ENCODE measurements at places on chromosomes 12 and 14.

DNA sequence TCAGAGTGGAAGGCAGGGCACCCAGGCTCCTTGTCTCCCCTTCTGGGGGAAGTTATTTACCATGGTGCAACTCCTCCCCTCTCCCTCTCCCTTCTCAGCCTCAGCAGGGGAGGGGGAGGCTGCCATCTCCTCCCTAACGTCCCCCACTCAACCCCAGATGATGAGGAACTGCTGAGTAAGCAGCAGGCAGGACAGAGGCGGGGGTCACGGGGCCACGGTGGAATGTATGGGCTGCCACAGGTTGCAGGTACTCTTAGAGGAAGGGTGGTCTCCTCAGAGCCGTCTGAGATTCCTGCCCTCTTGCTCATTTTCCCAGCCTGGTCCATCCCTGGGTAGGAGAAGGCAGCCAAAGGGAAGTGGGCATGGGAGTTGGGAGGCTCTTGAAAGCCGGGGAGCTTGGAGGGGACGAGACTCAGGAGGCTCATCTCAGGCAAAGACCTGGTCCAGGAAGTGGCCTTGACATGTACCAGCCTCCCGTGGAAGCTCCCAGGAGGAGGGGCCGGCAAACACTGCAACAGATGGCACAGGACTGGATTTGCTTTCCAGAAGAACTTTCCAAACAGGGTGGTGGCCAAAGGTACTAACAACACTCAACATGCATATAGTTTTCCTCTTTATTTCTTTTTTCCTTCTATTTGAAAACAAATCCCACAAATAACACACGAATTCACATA is 19.0 kb downstream of the RIN3 start:
- DNase-seq, result no peak

GRCh38 chr14:75648066-75648838 is 12.4 kb downstream of the ERG28 start:
- DNase-seq, result peak; percentile 48

DNA sequence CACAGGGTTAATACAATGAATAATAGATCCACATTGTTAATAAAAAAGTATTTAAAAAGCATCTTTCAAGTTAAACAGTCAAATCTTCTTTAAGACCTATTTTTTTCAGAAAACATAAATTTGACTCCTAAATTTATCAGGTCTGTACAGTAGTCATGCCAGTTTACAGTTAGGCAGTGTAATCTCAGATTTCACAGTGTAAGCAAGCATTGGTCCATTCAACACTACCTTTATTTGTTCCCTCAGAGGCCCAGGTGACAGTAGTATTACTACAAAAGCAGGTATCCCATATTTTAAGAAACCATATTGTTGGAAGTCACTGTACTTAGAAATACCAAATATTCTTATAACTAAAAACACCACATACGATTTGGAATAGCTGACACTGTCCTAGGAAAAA is 6.1 kb downstream of the ATP2B1 start:
- no peak for DNase-seq

GRCh38 chr14:71591929-71592328 is 340.3 kb upstream of the RGS6 start:
- no peak for DNase-seq

DNA sequence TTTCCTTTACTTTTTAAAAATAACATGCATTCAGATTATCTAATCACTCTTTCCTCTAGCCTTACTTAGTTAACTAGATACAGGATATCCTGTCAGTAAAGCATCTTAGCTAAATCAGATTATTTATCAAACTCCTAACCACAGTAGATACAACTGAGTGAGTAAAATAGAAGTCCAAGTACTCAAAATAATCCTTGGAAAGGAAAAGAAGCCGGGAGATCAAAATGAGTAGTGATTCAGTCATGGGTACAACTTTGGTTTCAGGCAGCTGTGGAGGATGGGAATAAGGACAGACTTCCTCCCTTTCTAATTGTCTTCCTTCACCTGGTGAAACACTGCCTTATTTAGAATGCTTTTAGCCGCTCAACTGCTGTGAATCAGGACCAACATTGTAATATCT is 29.4 kb downstream of the GNG2 start:
- DNase-seq, result no peak

DNA sequence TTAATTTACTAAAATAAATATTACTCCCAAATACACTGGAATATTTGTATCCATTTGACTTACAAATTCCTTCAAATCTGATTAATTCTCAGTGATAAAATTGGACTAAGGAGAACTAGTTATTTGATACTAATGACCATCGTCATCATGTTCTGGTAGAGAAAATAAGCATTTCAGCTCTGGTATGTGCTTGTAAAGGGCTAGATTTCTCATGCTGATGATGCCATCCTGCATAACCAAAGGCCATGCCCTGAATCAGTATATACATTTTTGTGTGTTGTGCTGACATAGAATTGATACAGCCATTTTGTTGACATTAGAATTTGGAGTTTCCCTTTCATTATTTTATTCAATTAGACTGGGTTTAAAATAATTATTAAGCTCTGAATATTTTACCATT is 148.9 kb downstream of the PCNX1 start:
- DNase-seq, result no peak

DNA sequence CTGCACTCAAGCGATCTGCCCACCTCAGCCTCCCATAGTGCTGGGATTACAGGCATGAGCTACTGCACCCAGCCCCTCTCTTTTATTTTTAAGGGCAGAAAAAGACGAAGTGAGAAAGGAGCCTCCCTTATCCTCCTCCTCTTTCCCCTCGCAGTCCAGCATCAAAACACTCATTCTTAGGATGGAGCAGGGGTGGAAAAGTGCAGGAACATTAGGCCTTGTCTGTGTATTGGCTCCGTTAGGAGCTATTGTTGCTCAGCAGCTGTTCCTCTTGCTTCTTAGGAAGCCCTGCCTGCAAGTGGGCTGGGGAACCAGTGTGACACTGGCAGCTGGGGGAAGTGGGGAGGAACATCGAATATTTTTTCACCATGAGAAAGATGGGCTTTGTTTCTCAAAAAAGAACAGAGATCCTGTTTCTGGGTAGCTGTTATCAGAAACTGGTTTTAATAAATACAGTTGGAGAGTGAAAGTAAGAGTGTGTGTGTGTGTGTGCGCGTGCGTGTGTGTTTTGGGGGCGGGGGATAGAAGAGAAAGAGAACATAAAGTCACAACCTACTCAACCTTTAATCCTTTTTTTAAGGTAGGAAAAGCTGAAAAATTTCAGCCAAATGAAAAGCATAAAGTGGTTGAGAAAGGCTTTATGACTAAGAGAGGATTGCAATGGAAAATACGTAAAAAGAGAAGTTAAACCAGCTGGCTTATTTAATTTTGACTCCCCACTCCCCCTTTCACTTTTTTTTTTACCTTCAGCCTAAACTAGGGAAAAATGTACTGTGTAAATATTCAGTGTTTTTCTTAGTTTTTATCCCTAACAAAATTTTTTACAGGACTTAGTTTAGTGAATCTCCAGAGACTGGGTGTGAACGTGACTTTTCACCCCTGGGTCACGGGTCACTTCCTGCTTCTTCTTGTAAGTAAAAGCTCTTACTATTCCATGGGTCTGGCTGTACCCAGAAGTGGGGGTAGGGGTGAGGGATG is 197.2 kb upstream of the PLEKHG7 start:
- peak; percentile 51 for DNase-seq

- DNase-seq, result no peak
Observed at GRCh38 chr14:56494167-56494566, 85.4 kb upstream of the TMEM260 start.

GRCh38 chr12:119649202-119649808 is 18.6 kb upstream of the PRKAB1 start:
- DNase-seq, result no peak

DNA sequence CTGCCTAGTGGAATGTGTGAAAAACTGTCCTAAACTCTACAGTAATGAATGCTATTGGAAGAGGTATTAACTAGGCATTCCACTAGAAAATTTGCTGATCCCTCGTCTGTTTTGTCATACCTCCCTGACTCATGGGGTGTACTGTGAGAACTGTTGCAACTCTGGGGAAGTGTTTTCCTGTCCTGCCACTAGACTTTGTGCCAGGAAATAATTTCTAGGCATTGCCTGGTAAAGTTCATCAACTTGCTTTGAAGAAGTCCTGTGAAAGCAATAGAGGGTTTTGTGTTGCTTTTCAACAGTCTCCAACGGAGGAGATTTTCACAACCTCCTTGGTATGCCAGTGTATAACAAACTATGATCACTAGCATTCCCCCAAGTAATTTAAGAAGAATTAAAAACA is 139.9 kb downstream of the AKAP6 start:
- no peak for DNase-seq

GRCh38 chr12:126353604-126354003 is 1288.4 kb downstream of the AACS start:
- no peak for DNase-seq

DNA sequence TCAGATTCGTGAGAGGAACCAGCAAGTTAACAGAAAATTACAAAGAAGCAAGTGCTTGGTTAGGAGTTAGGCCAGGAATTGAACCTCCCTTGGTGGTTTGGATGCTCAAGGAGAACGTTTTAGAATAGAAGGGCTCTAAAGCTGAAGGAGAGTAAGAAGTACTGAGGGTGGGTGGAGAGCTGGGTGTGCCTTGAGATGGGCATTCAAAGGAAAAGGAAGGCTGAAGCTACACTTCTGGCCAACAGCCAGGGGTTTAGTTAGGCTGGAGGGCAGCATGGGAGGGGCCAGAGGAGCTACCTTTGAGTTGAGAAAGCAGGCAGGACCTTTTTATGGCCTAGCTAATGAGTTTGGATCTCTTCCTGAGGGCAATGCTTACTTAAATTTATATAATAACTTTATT is 421.2 kb downstream of the CCDC91 start:
- no peak for DNase-seq

DNA sequence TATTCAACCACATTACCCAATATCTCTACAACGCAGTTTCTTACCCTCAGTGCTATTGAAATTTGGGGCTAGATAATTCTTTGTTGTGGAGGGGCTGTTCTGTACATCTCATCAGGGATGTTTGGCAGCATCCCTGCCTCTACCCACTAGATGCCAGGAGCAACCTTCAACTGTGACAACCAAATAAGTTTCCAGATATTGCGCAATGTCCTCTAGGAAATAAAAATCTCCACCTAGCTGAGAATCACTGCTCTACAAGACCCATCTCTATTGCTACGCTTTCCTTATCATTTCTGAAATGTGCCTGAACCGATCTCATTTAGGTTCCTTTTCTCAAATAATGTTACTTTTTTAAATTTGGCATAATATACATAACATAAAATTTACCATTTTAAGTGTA is 155.2 kb upstream of the G2E3 start:
- no peak for DNase-seq

- DNase-seq, result peak; percentile 73
Observed at GRCh38 chr12:2891240-2892053, 756 bp downstream of the TULP3 start.

DNA sequence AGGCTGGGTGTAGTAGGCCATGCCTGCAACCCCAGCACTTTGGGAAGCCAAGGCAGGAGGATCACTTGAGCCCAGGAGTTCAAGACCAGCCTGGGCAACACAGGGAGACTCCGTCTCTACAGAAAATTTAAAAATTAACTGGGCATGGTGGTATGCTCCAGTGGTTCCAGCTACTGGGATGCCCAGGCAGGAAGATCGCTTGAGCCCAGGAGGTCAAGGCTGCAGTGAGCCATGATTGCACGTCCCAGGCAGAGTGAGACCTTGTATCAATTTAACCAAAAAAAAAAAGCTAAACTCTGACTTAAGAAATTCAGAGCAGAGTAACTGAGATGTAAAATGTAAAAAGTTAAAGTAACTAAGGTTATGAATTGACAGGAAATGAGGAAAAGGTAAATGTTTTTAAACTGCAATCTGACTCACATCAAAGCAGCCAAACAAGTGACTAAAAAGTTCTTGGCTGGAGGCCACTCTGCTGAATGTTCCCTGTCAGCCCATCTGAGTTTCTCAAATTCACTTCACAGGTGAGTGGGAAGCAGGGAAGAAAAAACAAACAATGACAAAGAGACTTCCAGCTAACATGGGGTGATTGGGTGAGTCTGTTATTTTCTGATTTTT is 21.3 kb downstream of the PRKD1 start:
- DNase-seq, result no peak

DNA sequence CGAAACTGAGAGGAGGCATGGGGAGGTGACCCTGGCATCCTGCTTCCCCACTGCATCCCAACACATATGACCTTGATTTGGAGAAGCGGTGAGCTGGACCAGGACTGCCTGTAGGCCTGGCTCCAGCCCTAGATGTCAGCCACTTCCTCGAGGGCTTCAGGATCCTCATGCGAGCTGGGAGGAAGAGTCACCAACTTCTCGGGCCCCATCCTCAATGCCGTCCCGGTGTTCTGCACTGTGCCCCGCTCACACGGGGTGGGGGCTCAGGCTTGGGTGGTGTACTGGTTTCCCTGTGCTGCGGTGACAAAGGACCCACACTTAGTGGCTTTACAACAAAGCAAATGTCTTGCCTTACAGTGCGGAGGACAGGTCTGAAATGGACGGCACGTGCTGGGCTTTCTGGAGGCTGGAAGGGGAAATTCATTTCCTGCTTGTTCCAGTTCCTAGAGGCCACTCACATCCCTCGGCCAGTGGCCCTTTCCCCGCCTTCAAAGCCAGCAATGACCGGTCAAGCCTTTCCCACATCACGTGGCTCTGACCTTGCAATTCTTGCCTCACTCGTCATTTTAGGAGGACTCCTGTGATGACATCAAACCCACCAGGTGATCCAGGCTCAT is 298.1 kb upstream of the RTL1 start:
- no peak for DNase-seq

DNA sequence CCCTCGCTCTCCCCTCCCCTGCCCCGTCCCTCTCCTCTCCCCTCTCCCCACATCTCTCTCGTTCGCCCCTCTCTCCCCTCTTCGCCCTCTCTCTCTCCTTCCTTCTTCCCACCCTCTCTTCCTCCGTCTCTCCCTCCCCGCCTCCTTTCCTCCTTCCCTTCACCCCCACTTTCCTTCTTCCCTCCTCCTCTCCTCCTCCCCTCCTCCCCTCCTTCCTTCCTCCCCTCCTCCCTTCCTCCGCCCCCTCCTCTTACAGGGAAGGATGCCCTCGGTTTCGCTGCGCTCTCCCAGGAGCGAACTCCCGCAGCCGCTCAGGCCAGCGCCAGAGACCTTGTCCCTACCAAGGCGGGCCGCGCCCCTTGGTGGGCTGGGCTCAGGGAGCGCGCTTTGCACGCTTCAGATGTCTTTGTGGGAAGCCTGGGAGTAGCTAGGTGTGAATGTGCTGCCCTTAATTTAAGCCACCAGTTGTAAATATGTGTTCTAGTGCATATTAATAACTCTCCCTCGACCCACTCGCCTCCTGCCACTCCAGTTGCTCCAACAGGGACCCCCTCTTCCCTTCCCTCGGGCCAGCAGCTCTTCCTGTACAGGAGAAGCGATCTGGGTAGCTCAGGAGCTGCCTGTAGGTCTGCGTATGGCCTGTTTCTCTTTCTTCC is 13.3 kb upstream of the MAP3K9 start:
- DNase-seq, result peak; percentile 37

DNA sequence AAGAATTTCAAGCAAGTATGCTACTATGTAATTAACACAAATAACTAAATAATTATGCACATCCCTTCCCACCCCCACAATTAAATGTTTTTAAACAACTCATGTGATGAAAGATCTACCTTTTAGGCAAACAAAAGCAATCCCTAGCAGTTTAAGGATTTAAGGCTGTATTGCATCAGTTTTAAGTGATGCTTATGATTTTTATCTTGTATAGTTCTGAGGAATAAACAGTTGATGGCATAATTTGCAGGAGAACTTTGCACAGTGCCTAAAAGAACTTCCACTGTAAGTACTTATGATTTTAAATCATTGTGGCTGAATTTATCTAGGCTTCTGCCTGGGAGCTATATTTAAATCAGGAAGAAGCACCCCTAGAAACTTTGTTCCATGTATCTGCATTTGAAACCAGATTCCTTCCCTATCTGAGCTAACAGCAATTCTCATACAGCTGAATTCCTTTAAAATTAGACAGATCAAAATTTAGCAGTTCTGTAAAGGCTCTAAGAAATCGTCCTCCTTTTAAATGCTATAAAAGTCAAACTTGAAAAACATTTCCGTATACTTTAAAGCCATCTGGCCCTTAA is 388.6 kb downstream of the BCAT1 start:
- no peak for DNase-seq
